ENCODE measurements at places on chromosomes 7 and 10. TPM values are rescaled to one million over a fixed set of nuclear protein-coding genes. Genes with fewer than 3 reads are reported as not detected.

Gene C7orf25
- total RNA-seq, result 5.2 TPM

Gene BMPR1A
- 5.5 TPM for total RNA-seq

Gene SPDYE1
- total RNA-seq, result 0.24 TPM

Gene KAT6B
- 121 TPM for total RNA-seq

Gene TRIL
- not detected for total RNA-seq

Gene WDFY4
- total RNA-seq, result 8.4 TPM

Gene PCDH15
- not detected for total RNA-seq

Gene UCMA
- not detected for total RNA-seq

DNA sequence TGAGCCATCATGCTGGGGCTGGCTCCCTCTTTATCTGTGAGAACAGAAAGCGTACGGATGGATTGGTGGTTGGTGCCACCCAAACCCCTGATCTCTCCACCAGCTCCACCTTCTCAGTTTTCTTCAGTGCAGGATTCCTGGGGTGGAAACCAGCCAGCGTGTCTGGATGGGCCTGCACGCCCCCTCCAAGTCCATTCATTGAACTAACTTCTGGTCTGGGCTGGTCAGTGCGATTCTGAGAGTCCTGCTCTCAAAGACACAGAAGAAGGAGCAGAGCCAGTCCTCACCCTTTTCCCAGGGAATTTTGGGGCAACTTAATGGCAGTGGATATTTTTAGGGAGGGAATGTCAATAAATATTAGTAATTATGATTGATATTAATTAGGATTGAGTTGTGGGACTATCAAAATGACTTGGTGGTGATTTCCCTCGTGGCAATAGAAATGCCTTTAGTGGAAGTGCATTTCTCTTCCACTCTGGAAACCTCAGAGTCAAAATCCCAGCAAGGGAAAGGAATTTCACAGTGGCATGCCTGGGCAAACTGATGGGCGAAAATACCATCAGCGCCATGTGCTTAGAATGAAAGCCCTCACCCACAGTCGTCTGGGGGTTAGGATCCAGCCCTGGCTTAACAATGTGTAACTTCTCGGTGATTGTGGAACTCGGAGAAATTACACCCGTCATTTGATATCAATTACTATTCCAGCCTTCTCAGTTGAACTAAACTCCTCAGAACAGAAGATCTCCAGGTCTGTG lies 69.3 kb upstream of the EEPD1 start:
- DNase-seq, result no peak

DNA sequence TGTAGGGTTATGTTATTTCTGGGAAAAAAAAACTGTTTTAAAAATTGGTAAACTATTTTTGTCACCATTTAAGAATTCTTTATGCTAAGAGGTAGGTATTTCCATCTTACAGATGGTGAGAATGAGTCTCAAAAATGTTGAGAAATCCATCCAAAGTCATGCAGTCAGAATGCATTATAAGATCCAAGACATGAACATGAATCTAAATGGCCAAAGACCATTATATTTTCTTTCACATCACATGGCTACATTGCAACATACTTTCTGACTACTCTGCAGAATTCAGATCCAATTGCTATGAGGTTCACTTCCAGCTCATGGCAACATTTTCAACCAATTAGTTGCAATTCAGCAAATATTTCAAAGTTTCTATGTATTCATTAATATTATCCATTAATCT lies 181.2 kb downstream of the TWIST1 start:
- no peak for DNase-seq

- DNase-seq, result no peak
Measured at GRCh38 chr7:120695848-120696247, 162.1 kb downstream of the TSPAN12 start.

- no peak for DNase-seq
Measured at GRCh38 chr7:132112657-132113056, 463.6 kb downstream of the PLXNA4 start.

GRCh38 chr7:116771640-116772039 lies 90.7 kb upstream of the CAPZA2 start:
- no peak for DNase-seq

DNA sequence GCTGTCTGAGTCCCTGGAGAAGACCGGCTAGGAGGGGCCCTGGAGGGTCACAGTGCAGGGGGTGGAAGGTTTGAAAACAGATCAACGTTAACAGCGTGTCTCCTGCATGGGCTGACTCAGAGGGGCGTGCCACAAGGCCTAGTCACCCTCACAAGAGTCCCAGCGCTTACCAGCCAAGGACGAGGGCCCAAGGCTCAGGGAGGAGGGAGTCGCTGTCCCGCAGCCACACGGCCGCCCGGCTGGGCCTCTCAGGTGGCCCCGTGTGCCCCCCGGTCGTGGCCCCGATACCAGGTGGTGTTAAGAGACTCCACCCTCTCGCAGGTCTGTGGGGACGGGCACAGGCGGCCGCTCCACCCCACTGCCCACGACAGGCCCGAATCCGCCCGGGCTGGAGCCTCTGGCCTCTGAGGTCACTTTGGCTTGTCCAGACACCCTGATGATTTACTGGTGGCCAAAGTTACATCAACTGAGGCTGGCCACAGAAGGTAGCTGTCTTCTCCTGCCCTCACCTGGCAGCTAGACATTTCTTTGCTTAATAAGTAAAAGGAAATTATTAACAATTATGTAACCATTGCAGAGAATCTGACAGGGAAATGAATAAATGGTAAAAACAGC lies 34.0 kb downstream of the FAM20C start:
- DNase-seq, result no peak

DNA sequence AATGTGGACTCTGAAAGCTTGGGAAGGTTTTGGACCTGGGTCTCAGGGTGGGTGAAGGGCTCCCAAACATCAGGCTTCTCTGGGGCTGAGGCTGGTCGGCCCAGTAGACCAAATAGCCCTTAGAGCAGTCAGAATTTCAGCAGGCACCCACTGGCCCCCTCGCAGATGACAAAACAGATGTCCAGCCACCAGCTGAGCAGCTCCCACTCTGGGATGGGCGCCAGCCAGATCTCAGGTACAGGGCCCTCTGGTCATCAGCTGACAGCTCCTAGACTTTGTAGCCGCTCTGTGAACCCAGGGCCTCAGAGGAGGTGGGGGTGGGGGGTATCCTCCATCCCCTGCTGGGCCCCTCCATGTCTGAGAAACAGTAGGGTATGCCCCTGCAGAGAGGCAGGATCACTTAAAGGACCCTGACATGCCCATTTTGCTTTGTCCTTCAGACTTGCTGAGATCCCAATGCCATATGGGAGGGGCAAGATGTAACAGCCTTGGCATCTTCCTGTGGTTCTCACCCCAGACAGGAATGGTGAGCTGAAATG lies 26.5 kb downstream of the HSPA12A start:
- DNase-seq, result no peak

DNA sequence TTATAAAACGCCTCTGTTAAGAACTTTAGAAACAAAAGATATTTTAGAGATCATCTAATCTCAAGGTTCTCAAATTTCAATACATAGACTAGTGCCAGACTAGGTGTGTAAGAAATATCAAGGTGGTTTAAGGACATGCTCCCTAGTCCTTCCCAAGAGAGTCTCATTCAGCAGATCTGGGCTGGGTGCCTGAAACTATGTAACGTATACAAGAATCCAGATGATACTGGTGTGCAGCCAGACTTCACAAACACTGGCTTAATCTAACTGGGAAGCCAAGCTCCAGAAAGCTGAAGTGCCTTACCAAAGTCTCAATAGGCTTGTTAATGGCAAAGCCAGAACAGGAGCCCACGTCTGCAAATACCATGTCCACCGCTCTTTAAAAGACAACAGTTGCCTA lies 105.0 kb upstream of the AMPH start:
- DNase-seq, result no peak

GRCh38 chr7:42392826-42393225 lies 155.8 kb upstream of the GLI3 start:
- DNase-seq, result no peak

DNA sequence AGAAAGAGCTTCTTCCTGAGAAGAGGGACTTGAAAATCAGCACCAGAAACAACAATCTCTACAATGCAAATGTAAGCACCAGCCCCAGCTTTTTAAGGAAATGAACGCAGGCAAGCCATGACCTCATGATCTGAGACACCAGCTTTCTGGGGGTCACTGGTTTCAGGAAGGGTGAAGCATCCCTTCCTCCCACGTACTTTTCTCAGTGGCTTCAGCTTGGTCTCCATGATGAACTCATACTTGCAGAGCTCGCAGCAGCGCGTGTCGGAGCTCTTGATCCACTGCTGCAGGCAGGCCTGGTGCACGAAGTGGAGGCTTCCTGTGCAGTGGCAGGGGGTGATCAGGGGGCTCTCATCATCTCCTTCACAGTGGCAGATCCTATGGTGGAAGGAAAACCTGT lies 87.0 kb downstream of the ALOX5 start:
- DNase-seq, result no peak
